ENCODE measurements at places on chromosomes 16 and 17. TPM values are rescaled to one million over a fixed set of nuclear protein-coding genes. Genes with fewer than 3 reads are reported as not detected.

GRCh38 chr16:66058172-66058691 is 308.3 kb upstream of the CDH5 start:
- DNase-seq: no peak

The CD300LB gene
- not detected for total RNA-seq

The MTSS2 gene
- total RNA-seq: 74.1 TPM

DNA sequence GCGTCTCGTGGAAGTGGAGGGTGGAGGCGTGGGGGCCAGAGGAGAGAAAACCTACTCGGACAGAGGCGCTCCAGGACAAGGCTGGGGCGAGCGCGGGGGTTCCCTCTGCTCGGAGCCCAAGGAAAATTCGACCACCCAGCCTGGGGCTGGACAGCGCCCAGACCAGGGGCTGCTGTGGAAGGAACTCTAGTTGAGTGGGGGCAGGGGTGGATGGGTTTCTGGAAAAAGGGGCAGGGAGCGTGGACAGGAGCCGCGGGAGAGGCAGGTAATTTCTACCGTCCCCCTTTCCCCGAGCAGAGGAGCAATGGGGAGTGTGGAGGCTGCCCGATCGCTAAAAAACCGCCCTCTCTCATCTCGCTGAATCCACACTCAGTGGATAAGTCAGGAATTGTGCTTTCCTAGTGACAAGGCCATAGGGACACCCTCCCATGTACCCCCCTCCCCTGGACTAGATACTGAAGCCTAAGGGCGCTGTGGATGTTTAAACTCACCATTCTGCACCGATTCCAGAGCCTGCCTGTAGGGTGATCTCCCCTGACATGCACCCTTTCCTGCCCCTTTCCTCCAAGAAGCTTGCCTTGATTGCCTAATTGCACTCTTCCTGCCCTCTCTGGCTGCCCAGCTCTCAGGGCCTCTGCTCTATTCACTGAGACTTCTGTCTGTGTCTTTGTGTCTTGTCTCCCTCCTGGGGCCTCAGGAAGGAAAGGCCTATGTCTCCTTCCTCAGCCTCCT is 90.7 kb upstream of the TMEM97 start:
- no peak for DNase-seq

The PCGF2 gene
- total RNA-seq: 8.2 TPM

- DNase-seq: no peak
Observed at GRCh38 chr16:48597563-48598387, 12.2 kb downstream of the N4BP1 start.

GRCh38 chr16:7390974-7391373 is 58.3 kb downstream of the RBFOX1 start:
- no peak for DNase-seq

The ALOX12B gene
- not detected for total RNA-seq

DNA sequence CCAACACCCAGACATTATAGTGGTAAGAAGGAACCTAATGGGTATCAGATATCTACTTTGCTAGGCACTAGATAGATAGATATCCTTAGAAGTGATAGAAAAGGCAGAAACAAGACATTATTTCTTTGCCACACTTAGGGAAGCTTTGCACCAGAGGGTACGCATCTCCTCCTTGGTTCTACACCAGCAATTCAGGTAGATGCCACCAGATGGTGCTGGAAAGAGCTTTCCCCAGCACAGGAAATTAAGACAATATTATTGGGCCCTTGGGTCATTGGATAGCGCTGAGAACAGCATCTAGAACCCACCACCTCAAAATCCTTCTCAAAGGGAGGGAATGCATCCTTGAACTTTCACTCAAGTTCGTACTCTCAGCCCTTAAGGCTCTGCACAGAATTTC is 173.8 kb upstream of the CCL2 start:
- no peak for DNase-seq

The CDH8 gene
- 8.2 TPM for total RNA-seq

The PRR29 gene
- total RNA-seq: 0.76 TPM

The BRIP1 gene
- total RNA-seq: 25.5 TPM

- no peak for DNase-seq
Observed at GRCh38 chr16:48035142-48035541, 120.7 kb downstream of the ABCC12 start.

DNA sequence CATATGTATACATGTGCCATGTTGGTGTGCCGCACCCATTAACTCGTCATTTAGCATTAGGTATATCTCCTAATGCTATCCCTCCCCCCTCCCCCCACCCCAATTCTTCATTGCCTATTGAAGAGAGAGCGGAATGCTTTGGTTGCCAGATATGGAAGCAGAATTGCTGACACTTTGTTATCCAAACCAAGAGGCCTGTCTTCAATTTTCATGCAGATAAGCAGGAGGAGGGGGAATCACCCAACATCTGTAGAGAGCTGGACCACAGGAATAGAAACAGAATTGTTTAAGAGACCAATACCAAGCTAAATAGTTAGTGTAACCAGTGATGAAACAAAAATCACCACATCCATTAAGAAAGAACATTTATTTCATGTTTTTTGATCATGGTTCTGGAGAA is 7.1 kb downstream of the ASPA start:
- no peak for DNase-seq

All from A172 (cell line).